ENCODE measurements at places on chromosomes 6 and 20. TPM values are rescaled to one million over a fixed set of nuclear protein-coding genes. Genes with fewer than 3 reads are reported as not detected.

- DNase-seq = peak; percentile 42
Observed at GRCh38 chr6:158764926-158765325, 54.2 kb downstream of the EZR start.

GRCh38 chr6:132192631-132193030 lies 208.6 kb downstream of the MOXD1 start:
- no peak for DNase-seq

The C6orf163 gene
- total RNA-seq = 2.0 TPM

The PAK5 gene
- total RNA-seq = not detected

The CD24 gene
- total RNA-seq = 93.4 TPM

The PTCHD4 gene
- 0.15 TPM for total RNA-seq

DNA sequence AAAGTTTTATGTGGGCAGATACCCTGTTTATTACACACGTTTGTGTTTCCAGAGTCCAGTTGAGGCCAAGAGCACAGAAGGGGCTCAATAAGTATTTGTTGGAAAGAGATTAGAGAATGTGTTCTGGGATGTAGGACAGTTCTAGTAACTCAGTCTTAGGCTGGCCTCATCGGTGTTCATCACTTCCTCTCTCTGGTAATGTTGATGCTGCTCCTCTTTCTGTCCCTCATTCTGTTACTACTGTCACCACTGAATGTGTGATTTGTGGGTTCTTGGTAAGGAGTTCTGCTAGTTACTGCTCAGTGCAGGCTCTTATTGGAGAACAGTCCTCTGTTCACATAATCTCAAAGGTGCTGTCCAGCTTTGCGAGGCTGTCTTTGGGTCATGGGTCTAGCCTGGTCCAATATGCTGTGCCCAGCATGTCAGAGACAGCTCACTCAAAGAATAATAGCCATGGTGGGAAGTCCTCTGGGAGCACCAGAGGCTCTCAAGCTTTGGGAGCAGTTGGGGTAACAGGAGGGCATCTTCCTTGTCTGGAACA lies 1.3 kb downstream of the RFPL4B start:
- DNase-seq = no peak

GRCh38 chr6:107354451-107354850 lies 104.9 kb downstream of the PDSS2 start:
- DNase-seq = no peak

The PCSK2 gene
- total RNA-seq = not detected

DNA sequence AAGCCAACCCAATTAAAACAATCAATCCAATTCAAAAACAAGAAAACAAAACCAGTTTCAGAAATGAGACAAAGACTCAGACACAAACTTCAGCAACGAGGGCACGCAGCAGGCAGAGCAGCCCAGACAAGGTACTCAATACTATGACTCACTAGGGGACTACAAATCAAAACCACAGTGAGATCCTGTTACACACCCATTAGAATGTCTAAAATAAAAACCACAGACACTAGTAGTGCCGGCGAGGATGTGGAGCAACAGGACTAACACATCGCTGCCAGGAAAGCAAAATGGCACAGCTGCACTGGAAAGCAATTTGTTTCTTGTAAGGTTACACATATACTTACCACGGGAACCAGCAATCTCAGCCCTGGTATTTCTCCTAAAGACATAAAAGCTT lies 28.4 kb upstream of the MAS1L start:
- no peak for DNase-seq

The CGA gene
- not detected for total RNA-seq

The ISM1 gene
- not detected for total RNA-seq

GRCh38 chr20:25626779-25627178 lies 3.0 kb upstream of the NANP start:
- DNase-seq = no peak

The BIRC7 gene
- 0.58 TPM for total RNA-seq

DNA sequence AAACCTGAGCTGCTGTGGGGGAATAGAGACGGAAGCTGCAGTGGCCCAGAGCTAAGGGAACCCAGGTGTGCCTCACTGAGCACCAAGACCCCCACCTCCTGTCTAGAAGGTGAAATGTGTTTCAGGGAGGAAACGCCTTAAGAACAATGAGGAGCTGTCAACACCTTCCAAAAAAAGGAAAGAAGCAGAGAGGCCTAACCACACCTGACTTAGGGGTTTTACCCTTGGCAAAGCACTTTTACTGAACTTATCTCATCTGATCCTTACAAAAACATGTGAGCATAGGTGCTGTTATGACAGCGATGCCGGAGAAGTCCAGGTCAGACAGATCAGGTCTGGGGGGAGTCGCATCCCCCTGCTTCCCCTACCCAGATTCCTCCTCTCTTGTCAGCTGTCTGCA lies 16.1 kb upstream of the CDKN1A start:
- DNase-seq = no peak

The ADGRF4 gene
- total RNA-seq = 4.5 TPM

DNA sequence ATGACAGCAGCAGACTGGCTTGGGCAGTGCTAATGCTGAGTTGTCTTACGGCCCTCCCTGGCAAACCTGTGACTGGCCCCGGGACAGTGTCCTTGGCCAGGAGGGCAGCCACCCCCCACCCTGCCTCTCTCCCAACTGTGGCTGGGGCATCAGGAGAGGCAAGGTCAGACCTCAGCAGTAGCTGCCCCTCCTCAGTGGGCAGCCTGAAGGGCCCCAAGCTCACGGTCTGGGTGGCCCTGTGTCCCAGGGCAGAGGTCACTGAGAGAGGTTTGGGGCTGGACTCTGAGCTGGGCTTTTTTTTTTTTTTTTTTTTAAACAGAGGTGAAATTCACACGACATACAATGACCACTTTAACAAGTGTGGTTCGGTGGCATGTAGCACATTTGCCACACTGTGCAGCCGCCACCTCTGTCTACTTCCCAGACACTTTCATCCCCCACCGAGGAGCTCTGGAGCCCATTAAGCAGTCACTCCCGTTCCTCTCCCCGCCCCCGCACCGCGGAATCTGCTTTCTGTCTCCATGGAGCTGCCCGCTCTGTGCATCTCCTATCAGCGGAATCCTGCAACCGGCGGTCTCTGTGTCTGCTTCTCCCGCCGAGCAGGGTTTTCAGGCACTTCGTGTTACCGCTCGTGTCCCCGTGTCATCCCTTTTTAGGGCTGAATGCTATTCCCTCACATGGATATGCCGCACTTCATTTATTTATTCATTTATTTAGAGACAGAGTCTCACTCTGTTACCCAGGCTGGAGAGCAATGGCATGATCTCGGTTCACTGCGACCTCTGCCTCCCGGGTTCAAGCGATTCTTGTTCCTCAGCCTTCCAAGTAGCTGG lies 67.9 kb upstream of the GATA5 start:
- DNase-seq = no peak

DNA sequence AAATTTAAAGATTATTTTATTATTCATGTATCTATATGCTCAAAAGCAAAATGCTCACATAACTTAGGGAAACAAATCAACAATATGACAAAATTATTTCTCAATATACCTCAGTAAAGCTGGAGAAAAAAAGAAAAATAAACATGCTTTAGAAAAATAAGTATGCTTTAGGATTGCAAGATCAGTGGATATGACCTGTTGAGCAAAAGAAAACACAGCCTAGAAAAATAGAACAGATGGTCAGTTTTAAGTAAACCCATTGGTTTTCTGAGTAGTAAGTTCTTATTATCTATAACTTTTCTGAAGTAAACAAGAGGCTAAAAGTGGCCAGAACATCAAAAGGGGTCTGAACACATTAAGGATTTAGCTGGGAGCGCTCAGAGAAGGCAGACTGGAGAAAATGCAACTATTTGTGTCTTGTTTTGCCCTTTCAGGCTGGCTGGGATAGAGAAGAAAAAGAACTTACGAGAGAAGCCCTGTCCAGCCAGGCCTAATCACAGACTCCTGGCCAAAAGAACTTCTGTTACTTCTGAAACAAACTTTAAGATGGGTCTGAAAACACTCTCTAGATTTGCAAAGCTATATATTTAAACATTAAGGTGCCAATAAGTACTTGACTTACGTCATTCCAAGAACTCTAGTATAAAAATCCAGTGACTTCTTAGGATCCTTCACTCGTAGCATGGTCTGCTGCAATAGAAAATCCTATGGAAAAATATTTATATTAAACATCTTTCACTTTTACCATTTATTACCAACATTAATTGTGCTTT lies 16.5 kb downstream of the GLO1 start:
- no peak for DNase-seq

The TREM2 gene
- total RNA-seq = not detected

DNA sequence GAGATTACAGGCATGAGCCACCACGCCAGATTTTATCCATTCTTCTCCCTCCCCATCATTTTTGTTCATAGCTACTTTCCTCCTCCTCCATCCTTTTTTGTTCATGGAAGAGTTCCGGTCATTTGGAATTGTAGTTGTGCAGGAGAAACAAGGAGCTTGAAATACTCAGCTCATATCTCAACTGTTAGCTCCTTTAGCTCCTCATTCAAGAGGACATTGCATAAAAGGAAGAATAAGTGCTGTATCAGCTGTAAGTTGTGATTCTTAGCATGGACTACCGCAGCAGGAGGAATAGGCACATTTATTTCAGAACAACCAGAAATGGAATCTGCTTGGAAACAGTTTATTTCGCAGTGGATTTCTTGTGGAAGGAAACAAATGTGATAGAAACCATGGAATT lies 7.6 kb downstream of the STXBP5 start:
- DNase-seq = no peak

The LAMA4 gene
- 58.3 TPM for total RNA-seq

The SIGLEC1 gene
- total RNA-seq = 0.13 TPM

DNA sequence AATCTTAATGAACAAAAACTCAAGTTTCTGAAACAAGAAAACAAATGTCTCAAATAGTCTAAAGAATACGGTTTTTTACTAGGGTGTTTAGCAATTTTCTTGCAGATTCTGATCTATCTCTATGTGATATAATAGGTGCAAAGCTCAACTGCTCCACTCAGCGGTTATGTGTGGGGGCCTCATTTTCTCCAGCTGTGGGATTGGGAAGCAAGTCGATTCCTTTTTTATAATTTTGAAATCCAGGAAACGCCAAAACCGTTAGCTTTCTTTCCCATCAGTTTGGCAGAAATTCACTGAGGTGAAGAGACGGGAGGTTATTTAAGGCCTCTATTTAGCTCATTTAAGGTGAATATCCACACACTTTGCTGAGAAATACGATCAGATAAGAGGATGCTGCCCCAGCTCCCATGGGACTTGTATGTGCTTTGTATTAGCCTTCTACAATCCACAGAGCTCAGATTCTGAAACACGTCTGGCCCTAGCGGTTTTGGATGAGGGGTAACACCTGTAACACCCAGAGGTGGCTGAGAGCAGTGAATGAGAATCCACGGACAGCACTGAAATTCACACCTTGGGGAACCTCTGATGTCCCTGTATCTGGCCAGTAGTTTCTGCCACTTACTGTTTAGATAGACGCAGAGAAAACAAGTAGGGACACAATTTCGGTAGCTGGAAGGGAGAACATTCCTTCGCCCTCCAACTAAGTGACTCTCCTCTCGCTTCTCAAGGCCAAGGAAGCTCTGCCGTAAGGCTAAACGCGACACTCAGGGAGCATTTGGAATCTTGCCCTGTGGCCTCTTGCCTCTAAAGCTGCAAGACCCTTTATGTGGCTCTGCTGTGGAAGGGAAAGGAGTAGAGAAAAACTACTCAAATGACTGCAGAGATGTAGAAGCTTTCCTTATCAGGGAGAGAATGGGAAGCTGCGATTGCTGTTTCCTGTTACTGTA lies 6.5 kb upstream of the BCAS4 start:
- peak; percentile 75 for DNase-seq

The VIP gene
- not detected for total RNA-seq

The CUTA gene
- total RNA-seq = 213 TPM

- DNase-seq = peak; percentile 29
Observed at GRCh38 chr6:16345449-16346330, 107.3 kb downstream of the GMPR start.

The SGK2 gene
- 3.1 TPM for total RNA-seq

GRCh38 chr6:17712576-17712975 lies 5.9 kb upstream of the NUP153 start:
- no peak for DNase-seq
